ENCODE measurements at places on chromosomes 2 and 18.
A peak's percentile ranks its signal among the peaks of the same experiment; 100 is the strongest.

- DNase-seq = no peak
These were observed 411.6 kb downstream of the RND3 start for GRCh38 chr2:150075831-150076230.

DNA sequence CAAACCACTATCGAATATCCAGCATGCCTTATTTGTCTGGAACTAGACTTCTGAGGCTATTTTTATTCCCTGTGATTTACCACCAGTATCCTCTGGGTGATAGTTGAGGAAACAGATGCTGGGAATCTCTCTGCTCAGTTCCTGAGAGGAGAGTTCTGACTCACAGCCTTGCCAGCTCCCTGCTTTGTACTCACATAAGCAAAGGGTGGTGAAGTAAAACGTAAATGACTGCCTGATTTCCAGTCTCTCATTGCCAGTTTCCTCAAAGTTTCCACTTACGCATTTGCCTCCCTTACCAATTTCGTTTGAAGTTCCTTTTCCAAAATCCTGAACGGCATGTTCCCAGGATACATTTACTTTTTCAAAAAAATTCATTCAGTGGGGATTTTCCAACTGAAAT, 69.2 kb upstream of the HNRNPA3 start:
- DNase-seq = no peak

- DNase-seq = no peak
These were observed 45.3 kb downstream of the EDAR start for GRCh38 chr2:108943751-108944150.

DNA sequence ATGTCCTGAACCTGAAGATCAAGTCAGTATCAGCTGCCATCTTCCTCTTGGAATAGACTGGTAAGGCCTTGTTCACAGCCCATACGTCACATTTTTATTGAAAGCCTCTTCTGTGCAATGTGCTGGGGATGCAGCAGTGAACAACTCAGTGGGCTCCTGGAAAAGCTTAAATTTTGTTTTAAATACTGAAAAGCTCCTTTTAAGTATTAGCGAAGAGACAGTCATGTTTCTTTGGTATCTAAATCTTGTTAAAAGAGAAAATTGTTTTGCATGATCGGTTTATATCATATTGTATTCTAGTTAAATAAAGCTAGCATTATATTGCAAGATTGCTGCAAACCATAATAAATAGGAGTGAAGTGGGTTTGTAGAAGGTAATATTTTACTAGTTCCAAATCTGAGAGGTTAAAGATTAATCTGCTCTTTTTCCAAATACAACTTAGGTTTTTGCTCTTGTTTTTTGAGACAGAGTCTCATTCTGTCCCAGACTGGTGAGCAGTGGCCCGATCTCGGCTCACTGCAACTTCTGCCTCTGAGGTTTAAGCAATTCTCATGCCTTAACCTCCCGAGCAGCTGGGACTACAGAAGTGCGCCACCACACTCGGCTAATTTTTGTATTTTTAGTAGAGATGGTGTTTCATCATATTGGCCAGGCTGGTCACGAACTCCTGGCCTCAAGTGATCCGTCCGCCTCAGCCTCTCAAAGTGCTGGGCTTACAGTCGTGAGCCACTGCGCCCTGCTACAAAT, 1.6 kb upstream of the RMDN2 start:
- DNase-seq = no peak

- DNase-seq = no peak
These were observed 127.2 kb downstream of the CALCRL start for GRCh38 chr2:187320846-187321245.

DNA sequence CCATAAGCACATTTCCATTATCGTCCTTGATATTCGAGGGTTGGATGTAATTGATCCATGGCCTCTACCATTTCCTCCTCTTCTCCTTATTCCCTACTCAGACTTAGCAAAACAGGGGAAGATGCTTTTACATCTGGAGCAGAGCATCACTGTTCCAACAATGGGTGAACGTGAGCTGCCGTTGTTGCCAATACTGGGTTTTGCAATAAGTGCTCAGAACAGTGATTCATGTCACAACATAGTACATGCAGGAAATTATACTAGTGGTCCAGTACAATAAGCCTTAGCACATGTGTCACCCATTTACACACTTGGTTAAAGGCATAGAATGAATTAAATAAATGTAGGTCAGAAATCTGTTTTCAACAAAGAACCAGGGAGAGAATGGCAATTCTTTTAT, 112.4 kb downstream of the DCC start:
- DNase-seq = no peak

DNA sequence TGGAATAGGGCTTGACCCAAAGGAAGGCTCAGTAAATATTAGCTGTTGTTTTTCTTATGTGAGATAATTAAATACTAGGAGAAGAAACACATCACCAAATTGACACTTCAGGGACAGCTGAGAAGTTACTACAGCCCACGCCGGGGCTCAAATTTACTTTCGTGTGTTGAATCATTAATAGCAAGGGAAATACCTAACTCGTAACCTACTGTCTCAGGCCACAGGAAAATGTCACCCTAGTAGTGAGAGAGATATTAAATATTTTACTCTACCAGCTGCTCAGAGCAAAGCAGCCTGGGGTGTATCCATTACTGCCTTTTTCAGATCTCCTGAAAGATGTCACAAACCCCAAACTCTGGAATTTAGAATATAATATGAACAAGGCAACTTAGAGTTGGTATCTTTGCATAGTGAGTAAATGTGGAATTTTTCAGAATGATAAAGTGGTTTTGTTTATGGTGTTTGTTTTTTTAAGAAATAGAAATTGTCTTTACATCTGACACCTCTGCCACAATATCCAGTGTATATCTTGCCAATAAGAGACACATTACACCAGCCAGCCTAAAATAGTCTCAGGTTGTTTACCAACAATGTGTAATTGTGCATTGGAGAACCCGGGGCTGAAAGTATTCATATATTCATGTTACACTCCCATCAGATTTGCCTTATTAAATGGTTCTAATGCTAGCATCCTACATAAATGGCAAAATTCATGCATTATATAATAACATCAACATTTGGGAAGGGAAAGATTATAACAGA, 48.4 kb downstream of the ATP8B1 start:
- no peak for DNase-seq

- DNase-seq = no peak
These were observed 68.1 kb upstream of the SPRED2 start for GRCh38 chr2:65500310-65501040.

- DNase-seq = no peak
These were observed 580.9 kb upstream of the TMEFF2 start for GRCh38 chr2:192775459-192776262.

- DNase-seq = no peak
These were observed 55.2 kb downstream of the ANKRD12 start for GRCh38 chr18:9191658-9192256.

GRCh38 chr2:239263231-239263630, 137.6 kb downstream of the HDAC4 start:
- no peak for DNase-seq

- no peak for DNase-seq
These were observed 4.1 kb downstream of the SERTAD2 start for GRCh38 chr2:64649626-64650025.

GRCh38 chr18:12474146-12474545, 66.4 kb downstream of the PRELID3A start:
- no peak for DNase-seq

DNA sequence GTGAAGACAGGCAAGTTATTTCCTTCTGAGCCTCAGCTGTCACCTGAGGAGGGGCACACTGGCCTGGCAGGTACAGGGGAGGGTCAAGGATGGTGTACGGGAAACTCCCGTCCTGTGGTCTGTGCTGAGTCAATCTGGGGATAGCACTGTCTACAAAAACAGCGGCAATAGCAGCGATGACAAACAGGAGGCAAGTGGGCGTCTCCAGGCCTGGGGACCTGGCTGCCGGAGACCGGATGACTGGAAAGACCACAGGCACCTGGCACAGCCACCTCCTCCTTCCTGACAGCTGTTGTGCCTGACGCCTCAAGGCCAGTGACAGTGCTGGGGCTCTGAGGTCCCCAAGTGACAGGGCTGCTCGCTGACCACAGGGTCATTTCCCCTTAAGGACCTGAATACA, 202.1 kb upstream of the HS6ST1 start:
- DNase-seq = peak; percentile 5

GRCh38 chr2:20422402-20423271, 24.2 kb upstream of the RHOB start:
- no peak for DNase-seq

DNA sequence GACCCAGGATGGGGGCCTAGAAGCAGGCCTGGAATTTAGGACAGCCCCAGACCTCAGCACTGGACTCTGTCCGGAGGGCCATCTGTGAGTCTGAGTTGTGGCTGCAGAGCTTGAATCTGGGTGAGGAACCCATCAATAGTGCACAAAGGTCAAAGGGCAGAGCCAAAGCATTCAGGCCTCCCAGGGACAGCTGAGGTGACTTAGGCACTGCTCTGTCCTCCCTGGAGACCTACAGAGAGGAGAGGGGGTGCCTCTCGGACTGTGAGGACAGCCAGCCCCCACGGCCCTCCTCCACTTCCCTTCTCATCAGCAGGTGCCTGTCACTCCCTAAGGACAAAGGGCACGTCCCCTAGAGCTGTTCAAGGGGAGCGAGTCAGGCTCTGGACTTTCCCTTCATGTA, 25.1 kb upstream of the PRLH start:
- DNase-seq = no peak

DNA sequence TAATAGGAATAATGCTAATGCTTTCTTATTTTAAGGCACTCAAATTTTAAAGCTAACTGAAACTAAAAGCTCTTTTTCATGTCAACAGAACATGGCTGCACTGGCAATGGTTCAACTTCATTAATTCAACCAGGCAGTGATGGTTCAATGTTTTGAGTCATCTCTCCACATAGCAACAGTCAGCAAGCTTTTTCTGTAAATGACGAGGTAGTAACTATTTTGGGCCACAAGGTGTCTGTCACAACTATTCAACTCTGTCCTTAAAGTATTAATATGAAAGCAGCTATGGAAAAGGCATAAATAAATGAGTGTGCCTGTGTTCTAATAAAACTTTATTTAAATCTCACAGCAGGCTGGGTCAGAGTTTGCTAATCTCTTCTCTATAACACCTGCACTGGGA, 1425.6 kb upstream of the PIK3C3 start:
- no peak for DNase-seq

- DNase-seq = no peak
These were observed 40.2 kb downstream of the RTP5 start for GRCh38 chr2:241909769-241910168.

DNA sequence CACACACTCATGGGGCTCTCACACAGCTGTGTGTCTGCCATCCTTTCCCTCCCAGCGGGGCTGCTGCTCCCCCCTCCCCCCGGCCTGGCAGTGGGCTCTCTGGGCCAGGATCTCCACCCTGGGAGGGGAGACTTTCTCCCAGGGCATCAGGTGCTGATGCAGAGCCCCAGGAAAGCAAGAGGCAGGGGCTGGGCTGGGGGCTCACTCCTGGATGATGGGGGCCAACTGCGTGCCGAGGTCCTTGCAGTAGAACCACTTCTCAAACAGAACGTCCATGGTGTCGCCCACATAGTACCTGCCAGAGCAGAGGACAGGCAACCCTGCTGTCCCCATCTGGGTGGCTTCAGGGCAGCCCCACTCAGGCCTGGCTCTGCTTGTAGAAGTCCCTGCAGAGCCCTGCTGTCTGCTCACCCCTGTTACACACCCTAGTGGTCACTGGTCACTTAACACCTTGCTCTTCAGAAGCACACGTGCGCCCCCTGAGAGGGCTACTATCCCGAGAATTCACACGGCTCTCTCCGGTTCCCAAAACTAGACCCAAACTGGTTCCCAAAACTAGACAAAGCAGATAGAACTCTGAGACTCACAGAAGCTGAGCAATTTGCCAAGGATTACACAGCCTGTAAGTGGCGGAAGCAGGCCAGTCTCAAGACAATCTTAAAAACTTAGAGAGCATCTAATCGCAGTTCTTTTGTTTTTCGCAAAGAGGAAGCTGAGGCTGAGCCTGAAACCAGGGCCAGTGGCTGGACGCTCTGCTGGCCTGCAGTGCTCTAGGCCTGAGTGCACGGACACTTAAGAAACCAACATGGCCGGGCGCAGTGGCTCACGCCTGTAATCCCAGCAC, 6.6 kb upstream of the OXER1 start:
- no peak for DNase-seq

GRCh38 chr2:7672027-7672684, 754.9 kb downstream of the RNF144A start:
- DNase-seq = peak; percentile 64

DNA sequence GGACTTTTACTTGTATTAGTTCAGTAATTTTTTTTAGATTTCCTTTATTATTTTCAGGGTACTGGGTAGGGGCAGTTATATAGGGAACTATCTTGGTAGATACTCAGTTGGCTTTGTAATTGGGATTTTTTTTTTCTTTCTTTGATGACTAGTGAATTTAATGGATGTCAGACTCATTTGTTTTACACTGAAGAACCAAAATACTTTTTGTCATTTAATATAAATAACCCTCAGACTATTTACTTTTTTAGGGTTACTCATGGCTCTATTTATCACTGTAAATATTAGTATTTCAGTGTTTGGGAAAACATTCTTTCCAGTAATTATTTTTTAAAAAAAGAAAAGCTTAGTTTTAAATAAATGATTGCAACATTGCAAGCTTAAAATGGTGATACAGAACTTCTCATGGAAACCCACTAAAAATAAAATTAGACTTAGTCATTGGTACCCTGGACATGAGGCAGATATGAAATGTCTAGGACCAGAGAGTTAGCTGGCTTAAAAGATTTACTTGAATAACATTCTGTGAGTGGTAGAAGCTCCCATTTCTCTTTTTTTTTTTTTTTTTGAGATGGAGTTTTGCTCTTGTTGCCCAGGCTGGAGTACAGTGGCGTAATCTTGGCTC, 74.4 kb upstream of the CYP20A1 start:
- no peak for DNase-seq

GRCh38 chr2:151728804-151729414, 5.4 kb downstream of the NEB start:
- DNase-seq = no peak

Data from activated naive CD4-positive, alpha-beta T cell treated with Interleukin-2 at 50 U/mL for 16 hours (primary cell).